Epithelial cell of proximal tubule (primary cell): ENCODE measurements at places on chromosomes 7 and 10.

DNA sequence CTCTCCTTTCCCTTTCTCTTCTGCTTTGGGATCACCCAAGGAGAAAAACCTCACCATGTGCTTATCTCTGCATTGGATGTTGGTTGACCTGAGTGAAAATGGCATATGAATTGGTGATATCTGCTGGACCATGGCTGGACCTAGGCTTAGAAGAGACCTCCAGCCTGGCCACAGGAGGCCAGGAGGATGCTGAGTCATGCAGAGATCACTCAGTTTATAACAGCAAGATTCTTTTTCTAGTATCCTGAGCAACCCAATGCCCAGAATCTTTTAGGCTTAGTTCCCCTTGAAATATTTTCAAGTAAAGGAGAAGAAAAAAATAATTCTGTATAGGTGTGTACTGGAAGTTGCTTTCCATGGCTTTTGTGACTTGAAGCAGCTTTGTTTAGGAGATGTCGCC, 236.3 kb downstream of the KLF6 start:
- DNase-seq, result no peak

DNA sequence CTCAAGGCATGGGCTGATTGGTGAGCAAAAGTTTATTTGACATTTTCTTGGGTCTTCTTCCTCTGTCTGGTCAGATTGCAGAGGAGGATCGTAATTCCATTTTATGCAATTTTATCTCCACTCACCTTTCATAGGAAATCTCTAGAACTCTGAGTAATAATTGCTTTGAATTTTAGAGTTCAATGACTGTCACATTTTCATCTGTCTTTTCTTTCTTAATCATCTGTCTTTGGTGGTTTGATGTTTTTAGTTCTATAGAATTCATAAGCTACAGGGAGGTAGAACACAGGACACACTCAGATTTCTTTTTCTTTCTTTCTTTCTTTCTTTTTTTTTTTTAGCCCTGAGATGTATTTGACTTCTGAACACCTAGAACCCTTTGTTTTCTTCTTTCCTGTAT, 11.6 kb downstream of the GATA3 start:
- DNase-seq, result no peak

DNA sequence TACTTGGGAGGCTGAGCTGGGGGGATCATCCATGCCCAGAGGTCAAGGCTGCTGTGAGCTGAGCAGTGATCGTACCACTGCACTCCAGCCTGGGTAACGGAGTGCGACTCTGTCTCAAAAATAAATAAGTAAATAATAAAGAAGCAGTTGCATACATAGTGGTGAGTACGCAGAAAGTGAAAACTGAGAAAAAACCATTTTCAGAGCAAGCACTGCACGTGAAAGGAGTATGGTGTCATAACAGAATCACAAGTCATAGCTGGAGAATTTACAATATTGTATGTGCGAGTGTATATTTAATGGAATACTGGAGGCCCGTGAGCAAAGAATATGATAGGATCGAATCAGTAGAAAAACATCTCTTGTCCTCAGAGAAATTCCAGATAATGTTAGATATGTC, 22.3 kb downstream of the KIAA1217 start:
- no peak for DNase-seq

- no peak for DNase-seq
These were observed 16.7 kb upstream of the CFAP46 start for GRCh38 chr10:132958883-132959558.

DNA sequence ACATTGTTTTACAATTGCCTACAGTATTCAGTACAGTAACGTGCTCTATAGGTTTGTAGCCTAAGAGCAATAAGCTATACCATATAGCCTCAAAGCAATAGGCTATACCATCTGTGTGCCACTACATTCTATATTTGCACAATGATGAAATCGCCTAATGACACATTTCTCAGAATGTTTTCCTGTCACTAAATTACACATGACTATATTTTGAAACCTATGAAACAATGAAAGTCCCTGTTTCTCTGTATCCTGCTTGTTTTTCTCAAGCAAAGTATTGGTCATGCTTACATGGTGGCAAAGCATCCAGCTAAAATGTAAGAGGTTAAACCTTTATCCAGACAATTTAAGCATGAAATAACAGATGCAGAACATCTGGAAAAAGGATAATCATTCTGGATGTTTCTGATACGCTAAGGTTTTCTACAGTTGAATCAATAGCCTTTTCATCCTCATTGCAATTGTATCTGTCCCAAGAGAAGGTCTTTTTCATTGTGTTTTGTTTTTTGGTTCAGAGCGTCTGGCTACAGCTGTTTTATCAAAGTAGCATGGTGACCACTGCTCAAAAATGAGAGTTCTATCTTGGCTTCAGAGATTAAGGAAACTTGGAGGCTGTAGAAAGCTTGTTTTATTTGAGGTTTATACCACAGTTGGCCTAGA, 81.7 kb downstream of the CSTF2T start:
- DNase-seq, result no peak

- DNase-seq, result no peak
These were observed 20.2 kb upstream of the CPA5 start for GRCh38 chr7:130324306-130324943.

DNA sequence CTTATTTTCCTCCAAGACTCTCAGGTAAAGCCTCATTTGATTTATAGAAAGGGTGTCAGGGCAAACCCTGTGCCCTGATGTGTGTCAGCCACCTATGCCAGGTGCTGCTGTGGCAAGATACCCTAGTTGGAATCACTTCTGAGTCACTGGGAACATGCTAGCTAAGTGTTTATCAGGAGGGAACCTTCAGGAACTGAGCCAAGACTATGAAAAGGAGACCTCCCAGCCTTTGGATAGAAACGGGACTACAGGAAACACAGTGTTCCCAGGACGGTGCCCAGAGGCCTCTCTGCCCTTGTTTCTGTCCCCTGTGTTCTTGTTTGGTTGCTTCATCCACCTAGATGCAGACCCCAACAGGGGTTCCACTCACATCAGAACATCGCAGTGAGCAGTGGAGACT, 28.5 kb downstream of the CNNM1 start:
- no peak for DNase-seq

DNA sequence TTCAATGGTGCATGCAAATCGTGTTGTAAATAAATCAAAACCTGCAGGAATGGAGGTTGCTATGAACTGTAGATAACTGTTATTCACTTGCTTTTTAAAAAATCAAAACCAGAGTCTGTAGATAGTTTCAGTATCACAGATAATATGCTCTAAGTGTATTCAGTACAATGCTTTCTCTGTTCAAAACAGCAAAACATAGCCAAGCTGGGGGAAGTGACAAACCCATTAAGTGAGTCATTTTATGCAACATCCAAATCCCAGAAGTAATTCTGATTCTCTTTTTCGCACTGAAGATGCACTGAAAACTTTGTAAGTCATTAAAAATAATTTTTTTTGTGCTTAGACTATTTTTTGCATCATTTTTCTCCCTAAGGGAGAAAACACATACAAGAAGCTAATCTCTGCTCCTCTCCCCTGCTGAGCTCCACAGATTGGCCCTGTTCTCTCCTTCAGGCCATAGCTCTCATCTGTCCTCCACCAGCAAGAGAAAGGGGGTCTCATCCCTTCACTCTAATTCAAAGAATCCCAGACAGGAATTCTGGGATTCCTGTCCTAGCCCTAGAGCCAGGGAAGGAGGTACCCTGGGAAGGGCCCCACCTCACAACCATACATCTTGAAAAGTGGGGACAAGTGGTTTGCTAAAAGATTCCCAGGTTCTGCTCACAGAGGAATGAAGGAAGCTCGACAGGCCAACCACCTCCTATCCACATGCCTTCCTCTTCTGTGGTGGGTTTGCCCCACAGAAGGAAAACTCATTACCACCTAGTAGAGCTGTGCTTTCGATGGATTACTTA, 4.9 kb downstream of the PRTFDC1 start:
- DNase-seq, result no peak
